ENCODE measurements at places on chromosomes 4 and X. TPM values are rescaled to one million over a fixed set of nuclear protein-coding genes. Genes with fewer than 3 reads are reported as not detected.

DNA sequence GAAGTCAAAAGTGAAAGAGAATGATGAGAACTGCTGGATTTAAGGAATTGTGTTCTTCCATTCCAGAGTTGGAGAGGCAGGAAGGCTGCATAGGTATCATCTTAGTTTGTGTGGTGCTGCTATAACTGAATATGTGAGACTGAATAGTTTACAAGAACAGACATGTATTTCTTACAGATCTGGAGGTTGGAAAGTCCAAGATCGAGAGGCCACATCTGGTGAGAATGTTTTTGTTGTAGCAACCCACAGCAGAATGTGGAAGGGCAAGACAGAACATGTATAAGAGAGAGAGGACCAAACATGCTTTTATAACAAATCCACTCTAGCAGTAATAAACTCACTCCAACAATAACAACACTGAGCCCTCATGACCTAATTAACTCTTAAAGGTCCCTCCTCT, 408.6 kb downstream of the FAM47B start:
- no peak for DNase-seq
- no peaks in the 10 kb centered on the region for H3K27me3 ChIP-seq
- no peaks in the 10 kb centered on the region for H3K36me3 ChIP-seq
- no peaks in the 10 kb centered on the region for H3K4me1 ChIP-seq

DNA sequence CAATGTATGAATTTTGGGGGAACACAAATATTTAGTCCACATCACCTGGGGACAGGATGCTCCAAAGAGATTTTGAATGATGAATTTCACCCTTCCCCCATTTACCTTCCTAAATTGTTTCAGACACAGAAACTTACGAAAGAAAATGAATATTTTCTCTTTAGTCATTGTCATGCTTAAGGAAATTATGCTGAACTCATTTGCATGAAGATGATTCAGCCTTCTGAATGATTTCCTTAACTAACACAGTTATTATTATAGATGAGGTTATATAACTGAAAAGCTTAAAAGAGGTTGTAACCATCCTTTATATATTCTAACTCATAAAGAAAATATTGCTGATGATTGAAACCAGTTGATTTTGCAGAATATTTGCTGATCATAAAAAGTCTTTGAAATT, 61.1 kb downstream of the KCNIP4 start:
- no peak for DNase-seq
- no peak overlapping the region for H3K4me3 ChIP-seq
- H3K36me3 ChIP-seq: no peaks in the 10 kb centered on the region
- no peaks in the 10 kb centered on the region for H3K4me1 ChIP-seq
- H3K27me3 ChIP-seq: no peaks in the 10 kb centered on the region

DNA sequence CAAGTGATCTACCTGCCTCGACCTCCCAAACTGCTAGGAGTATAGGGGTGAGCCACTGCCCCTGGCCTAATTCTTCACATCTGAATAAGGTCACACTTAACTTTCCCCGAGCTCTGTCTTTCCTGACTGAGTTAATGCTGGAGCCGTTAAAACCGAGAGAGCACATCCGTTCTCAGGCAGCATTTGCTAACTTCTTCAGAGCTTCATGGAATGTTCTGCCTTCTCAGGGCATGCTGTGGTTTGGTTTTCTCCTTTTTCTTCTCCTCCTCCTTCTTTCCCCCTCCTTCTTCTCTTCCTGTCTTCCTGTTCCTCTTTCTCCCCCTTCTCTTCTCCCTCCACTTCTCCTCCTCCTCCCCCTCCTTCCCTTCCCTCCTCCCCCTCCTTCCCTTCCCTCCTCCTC, 119.9 kb downstream of the ASMT start:
- H3K4me1 ChIP-seq: no peaks in the 10 kb centered on the region
- H3K4me3 ChIP-seq: no peak overlapping the region
- no peaks in the 10 kb centered on the region for H3K27me3 ChIP-seq

DNA sequence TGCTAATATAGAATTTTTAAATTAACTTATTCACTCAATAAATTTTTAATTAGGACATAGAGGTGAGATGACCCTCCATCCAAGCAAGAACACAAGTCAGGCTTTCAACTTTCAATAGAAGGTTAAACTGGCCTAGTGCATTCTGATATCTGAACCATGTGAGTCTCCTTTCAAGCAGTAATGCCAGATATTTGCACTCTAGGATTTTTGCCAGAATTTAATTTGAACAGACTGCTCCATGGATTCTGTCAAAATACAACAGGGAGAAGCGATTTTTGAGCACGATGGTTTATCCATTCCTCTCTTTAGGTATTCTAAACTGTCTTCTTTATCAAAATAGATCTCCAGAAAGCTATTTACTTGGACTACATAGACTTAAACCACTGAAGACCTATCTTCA, 72.0 kb upstream of the DCLK2 start:
- H3K4me1 ChIP-seq: no peaks in the 10 kb centered on the region
- no peaks in the 10 kb centered on the region for H3K36me3 ChIP-seq
- H3K27me3 ChIP-seq: no peaks in the 10 kb centered on the region
- no peak for DNase-seq

CT45A1 gene
- not detected for total RNA-seq
